ENCODE measurements at places on chromosomes 7 and 10.

DNA sequence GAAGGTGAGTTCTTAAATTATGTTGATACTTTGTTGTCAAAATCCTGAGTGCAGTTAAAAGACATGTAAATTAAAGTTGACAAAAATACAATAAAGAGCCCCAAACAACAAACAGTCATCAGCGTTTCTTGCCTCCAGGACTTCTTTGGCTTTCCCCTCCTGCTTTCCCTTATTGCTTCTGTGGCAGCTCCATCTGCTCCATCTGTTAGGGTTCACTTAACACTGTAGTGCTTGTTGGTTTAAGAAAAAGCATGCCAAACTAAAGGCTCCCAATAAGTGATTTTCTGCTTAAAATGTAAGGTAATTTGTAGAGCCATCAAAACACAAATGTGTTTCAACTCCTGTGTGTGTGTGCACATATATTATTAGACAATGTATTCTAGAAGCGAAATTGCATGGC is 254.3 kb upstream of the GNAI1 start:
- H3K27ac ChIP-seq: no peak overlapping the region
- no peak overlapping the region for H3K4me3 ChIP-seq

GRCh38 chr10:48614481-48615390 is 9.9 kb upstream of the ARHGAP22 start:
- peaks cover 30% of the 10 kb centered on the region for H3K27me3 ChIP-seq
- H3K36me3 ChIP-seq: no peaks in the 10 kb centered on the region
- no peaks in the 10 kb centered on the region for H3K4me1 ChIP-seq
- no peak overlapping the region for H3K4me3 ChIP-seq
- DNase-seq: no peak

- peaks cover 3% of the 10 kb centered on the region for H3K27me3 ChIP-seq
- DNase-seq: no peak
- H3K27ac ChIP-seq: no peak overlapping the region
- no peaks in the 10 kb centered on the region for H3K36me3 ChIP-seq
Measured at GRCh38 chr10:12465385-12466136, 116.2 kb downstream of the CAMK1D start.

GRCh38 chr7:149869867-149870266 is 3.9 kb upstream of the ATP6V0E2 start:
- H3K36me3 ChIP-seq: peaks cover 22% of the 10 kb centered on the region
- no peaks in the 10 kb centered on the region for H3K27me3 ChIP-seq
- peak overlapping the region; percentile 63 for H3K4me3 ChIP-seq
- peak; percentile 45 for DNase-seq
- peaks cover 72% of the 10 kb centered on the region for H3K4me1 ChIP-seq
- peak overlapping the region; percentile 88 for H3K27ac ChIP-seq

DNA sequence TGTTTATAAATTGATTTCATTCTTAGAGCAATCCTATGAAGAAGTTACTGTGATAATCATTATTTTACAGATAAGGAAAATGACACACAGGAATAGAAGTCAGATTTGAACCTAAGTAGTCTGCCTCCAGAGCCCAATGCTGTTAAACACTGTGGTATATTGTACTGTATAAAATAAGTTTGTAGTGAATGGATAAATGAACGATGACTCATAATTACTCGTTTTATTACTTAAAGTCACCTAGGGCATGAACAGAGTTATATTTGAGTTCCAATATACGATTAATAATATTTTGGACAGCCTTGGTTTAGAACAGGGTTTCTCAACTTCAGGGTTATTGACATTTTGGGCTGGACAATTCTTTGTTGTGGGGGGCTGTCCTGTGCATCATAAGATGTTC is 7.8 kb upstream of the BTRC start:
- H3K4me3 ChIP-seq: no peak overlapping the region
- no peaks in the 10 kb centered on the region for H3K4me1 ChIP-seq
- DNase-seq: no peak
- no peaks in the 10 kb centered on the region for H3K36me3 ChIP-seq
- H3K27me3 ChIP-seq: peaks cover 14% of the 10 kb centered on the region

- H3K27ac ChIP-seq: no peak overlapping the region
- H3K27me3 ChIP-seq: peaks cover 4% of the 10 kb centered on the region
- H3K36me3 ChIP-seq: no peaks in the 10 kb centered on the region
- no peak overlapping the region for H3K4me3 ChIP-seq
- no peak for DNase-seq
Measured at GRCh38 chr10:113097036-113097435, 147.0 kb downstream of the TCF7L2 start.

DNA sequence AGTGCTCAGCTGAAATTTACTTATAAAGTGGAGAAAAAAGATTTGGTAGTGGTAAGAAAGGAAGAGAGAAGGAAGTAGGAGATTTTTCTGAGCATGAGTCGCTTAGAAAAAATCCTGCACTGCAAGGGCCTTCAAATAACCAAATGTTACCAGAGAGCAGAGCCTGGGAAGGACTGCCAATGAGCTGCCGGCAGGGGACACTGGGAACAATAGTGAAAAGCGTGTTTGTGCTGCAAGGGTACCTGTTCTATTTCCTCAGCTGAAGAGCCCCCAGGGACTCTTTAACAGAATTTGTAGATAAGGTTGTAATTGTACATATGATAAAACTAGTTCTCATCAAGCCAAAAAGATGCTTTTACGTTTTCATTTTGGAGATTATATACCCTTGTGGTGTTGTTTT is 696.3 kb upstream of the C7orf33 start:
- H3K4me3 ChIP-seq: no peak overlapping the region
- no peak overlapping the region for H3K27ac ChIP-seq
- H3K4me1 ChIP-seq: no peaks in the 10 kb centered on the region
- H3K36me3 ChIP-seq: no peaks in the 10 kb centered on the region
- no peak for DNase-seq

DNA sequence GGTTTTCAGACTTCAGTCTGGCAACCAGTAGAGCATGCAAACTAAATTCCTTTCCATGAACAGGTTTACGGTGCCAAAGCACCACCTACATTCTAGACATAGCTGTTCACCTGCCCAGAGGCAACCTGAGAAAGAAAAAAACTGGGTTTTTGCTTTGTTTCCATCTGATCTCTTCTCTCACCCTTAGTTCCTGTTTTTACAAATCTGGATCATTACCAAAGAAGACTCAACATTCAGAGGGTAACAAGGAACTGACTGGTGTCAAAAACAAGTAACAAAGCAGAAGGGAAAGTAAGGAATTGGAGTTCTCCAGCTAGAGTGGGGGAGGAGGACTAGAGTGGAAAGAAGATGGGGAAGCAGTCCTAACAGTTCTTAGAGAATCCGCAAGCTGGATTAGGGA is 36.4 kb downstream of the CPVL start:
- peaks cover 9% of the 10 kb centered on the region for H3K4me1 ChIP-seq
- no peak for DNase-seq
- peaks cover 12% of the 10 kb centered on the region for H3K27me3 ChIP-seq

GRCh38 chr10:3778692-3779157 is 6.3 kb downstream of the KLF6 start:
- DNase-seq: no peak
- peaks cover 62% of the 10 kb centered on the region for H3K4me1 ChIP-seq
- H3K27me3 ChIP-seq: no peaks in the 10 kb centered on the region
- H3K36me3 ChIP-seq: peaks cover 97% of the 10 kb centered on the region
- peak overlapping the region; percentile 50 for H3K4me3 ChIP-seq

DNA sequence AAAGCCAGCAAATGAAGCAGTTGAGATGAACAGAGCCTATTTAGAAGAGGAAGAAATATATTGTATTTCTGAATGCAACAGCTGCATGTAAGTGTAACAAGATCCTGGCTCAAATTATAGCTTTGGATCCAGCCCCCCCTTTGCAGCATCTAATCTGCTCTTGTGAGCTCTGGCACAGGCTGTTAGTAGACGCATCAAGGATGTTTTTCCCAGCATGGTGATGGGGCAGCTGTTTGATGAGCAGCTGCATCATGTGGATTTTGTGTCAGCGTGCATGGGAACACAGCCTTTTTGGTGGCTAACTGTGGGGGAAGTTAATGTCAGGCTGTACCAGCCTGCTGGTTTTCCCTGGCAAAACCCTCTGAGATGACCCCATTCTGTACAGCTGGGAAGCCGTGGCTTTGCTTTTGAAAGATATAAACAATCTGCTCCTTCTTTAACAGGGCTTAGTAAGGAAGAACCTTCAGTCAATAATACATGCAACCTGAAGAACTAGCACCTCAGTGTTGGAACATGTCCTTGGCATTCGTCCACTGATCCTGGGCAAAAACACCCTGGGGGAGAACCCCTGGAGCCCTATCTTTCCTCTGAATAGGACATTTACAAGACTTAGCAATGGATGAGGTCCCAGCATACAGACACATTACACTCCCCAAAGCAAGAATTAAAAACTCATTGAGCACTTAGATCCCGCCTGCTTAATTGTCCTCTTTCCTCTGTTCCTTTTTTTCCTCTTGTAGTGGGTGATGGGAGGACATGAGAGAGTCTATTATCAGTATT is 70.6 kb downstream of the NPS start:
- DNase-seq: no peak
- H3K4me1 ChIP-seq: no peaks in the 10 kb centered on the region
- H3K4me3 ChIP-seq: no peak overlapping the region
- H3K36me3 ChIP-seq: no peaks in the 10 kb centered on the region
- no peaks in the 10 kb centered on the region for H3K27me3 ChIP-seq

DNA sequence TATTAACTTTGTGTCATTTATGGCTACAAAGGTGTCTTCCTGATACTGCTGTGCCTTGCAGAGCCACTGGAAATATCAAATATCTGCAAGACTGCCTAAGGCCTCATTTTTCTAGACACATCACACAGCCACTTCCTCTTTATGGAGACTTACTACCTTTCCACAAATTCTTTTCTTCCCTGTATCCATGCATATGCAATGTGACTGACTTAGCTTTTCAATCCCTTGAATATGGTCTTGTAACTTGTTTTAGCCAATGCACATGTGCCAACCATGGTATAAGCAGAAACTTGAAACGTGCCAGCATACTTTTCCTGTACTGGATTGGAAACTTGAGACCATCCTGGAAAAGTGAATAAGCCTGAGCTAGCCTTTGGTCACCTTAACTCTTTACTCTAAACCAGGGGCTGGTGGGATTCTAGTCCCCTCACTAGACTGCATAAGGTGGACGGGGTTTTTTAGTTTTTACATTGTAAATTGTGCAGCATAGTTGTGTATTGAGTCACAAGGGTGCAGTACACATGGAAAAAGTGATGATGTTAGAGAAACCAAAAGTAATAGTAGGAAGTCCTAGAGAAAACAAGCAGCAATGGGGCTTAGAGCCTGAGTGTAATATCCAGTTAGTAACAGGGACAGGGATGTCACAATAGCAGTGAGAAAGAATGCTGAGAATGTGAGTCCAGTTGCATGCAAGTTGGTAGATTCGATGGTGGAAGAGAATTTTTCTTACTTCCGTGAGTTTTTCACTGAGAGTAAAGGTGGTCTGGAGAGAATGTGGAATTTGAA is 879.5 kb downstream of the SORCS1 start:
- no peaks in the 10 kb centered on the region for H3K4me1 ChIP-seq
- no peaks in the 10 kb centered on the region for H3K27me3 ChIP-seq
- no peaks in the 10 kb centered on the region for H3K36me3 ChIP-seq
- H3K4me3 ChIP-seq: no peak overlapping the region

DNA sequence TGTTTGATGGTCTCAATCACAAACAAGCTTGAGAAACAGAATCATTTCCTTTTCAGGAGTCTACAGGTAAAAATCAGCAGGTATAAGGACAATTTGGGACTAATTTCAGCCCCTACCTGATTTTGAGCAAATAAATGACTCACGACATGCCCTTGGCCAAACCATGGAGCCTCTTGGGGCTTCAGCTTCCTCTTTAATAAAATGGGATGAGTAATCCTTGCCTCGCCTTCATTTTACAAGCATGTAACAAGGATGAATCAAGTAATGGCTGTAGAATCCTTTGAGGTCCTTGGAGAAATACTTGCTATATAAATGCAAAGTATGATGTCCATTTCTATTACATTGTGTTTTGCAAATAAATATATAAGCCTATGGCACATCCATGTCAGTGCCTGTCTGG is 212.8 kb upstream of the PODXL start:
- H3K27ac ChIP-seq: no peak overlapping the region
- no peaks in the 10 kb centered on the region for H3K4me1 ChIP-seq
- DNase-seq: no peak
- no peak overlapping the region for H3K4me3 ChIP-seq

GRCh38 chr7:88150033-88150432 is 69.8 kb downstream of the SRI start:
- no peaks in the 10 kb centered on the region for H3K36me3 ChIP-seq
- H3K27ac ChIP-seq: no peak overlapping the region
- no peak overlapping the region for H3K4me3 ChIP-seq
- no peaks in the 10 kb centered on the region for H3K27me3 ChIP-seq
- DNase-seq: no peak
- no peaks in the 10 kb centered on the region for H3K4me1 ChIP-seq

- DNase-seq: no peak
- no peaks in the 10 kb centered on the region for H3K27me3 ChIP-seq
- H3K27ac ChIP-seq: no peak overlapping the region
Measured at GRCh38 chr10:71040846-71041605, 152.7 kb upstream of the PCBD1 start.

- H3K4me1 ChIP-seq: no peaks in the 10 kb centered on the region
- no peak for DNase-seq
- H3K36me3 ChIP-seq: no peaks in the 10 kb centered on the region
- no peak overlapping the region for H3K4me3 ChIP-seq
- H3K27ac ChIP-seq: no peak overlapping the region
- no peaks in the 10 kb centered on the region for H3K27me3 ChIP-seq
Measured at GRCh38 chr7:80707318-80707717, 68.9 kb downstream of the CD36 start.

Measured in activated T-helper 2 cell treated with anti-CD3 and anti-CD28 coated beads, Interferon-gamma antibody, Interleukin-2, Interleukin-4, amounts not matched to agents 10 μg/mL and 5 μg/mL and 100 μg/mL, durations not matched to agents 14 hours and 24 hours and 36 hours (primary cell).